Activated effector memory CD4-positive, alpha-beta T cell treated with anti-CD3 and anti-CD28 coated beads, Interleukin-2, amount 50 U/mL, for 16 hours (primary cell): ENCODE measurements at places on chromosomes 5 and 9.

DNA sequence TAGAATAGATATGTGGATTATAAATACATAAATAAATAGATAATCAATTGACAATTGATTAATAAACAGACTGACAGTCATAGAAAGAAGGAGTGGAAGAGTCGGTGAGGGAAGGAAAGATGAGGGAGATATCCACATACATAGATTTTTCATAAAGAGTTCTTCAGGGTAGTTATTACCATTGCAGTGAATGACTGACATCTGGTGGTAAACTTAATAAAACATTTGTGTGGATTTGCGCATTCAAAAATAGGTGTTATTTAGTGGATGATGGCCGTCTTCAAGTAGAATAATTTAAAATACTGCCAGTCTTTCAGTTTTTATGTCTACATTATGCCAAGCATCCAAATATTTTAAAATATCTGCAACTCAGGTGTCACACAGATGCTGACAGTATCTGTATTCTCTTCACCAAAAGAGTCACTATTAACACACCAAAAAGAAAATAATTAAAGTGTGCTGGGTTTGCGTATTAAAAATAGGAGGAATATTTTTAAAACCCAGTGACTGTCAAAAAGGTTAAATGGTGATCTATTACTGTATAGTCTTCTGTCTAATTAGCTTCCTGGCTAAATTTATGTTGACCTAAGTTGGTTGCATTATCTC is 78.8 kb downstream of the GIN1 start:
- DNase-seq, result no peak

- no peak for DNase-seq
These were observed 434.5 kb upstream of the TUSC1 start for GRCh38 chr9:26112724-26113123.

- DNase-seq, result no peak
These were observed 4.6 kb downstream of the TRUB2 start for GRCh38 chr9:128317629-128318028.

- no peak for DNase-seq
These were observed 101.7 kb downstream of the ARRDC3 start for GRCh38 chr5:91281401-91281800.

DNA sequence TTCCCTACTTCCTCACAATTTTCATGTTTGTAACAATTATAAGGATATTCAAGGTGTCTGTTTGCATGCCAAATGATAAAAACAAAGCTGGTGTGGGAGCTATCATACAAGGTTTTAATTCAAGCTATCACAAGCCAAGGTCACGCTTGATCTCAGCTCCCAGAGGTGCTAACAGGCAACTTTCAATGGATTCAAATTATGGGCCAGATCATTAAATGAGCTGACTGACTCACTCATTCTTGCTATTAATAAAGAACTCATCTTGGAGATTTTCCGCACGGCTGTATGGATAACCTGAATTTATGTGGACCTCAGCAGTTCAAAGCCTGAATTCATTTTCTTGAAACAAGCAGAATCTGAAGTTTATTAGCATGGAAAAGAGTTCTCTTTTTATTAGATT is 267.3 kb upstream of the CDH6 start:
- no peak for DNase-seq

DNA sequence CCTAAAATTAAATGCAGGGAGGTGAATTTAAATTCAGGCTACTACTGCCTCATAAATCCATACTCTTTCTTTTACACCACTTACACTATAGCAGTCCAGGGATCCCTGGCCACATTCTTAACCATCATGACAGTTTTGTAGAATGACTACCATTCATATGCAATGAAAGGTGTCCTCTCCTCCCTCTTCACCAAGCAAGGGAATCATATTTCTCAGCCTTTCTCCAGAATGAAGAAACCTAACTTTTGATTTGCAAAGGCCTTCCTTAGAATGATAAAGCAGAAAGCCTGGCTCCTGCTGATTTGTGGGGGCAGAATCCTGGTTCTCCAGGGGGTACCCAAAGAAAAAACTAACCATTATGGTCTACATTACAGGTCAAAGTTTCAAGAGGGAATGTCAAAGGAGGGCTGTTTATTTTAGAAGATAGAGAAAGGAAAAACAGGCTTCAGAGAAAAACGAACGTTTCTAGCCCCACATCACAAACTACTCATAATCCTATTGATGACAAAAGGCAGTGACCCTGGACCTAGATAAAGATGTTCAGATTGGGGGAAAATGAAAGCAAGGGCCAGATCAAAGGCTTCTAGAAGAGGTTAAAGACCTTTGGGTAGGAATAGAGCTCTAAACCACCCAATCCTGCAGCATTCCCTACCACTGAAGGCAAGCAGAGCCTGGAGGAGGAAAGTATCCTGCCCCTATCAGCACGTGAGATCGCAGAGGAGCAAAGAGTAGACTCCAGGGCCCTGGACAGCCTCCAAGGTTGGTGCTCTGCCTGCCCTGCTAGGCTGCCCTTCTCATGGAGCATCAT is 11.5 kb downstream of the WNT8A start:
- no peak for DNase-seq
